NCI-H1930 (cell line): ENCODE measurements at places on chromosomes 16 and 17.
A peak's percentile ranks its signal among the peaks of the same experiment; 100 is the strongest.

DNA sequence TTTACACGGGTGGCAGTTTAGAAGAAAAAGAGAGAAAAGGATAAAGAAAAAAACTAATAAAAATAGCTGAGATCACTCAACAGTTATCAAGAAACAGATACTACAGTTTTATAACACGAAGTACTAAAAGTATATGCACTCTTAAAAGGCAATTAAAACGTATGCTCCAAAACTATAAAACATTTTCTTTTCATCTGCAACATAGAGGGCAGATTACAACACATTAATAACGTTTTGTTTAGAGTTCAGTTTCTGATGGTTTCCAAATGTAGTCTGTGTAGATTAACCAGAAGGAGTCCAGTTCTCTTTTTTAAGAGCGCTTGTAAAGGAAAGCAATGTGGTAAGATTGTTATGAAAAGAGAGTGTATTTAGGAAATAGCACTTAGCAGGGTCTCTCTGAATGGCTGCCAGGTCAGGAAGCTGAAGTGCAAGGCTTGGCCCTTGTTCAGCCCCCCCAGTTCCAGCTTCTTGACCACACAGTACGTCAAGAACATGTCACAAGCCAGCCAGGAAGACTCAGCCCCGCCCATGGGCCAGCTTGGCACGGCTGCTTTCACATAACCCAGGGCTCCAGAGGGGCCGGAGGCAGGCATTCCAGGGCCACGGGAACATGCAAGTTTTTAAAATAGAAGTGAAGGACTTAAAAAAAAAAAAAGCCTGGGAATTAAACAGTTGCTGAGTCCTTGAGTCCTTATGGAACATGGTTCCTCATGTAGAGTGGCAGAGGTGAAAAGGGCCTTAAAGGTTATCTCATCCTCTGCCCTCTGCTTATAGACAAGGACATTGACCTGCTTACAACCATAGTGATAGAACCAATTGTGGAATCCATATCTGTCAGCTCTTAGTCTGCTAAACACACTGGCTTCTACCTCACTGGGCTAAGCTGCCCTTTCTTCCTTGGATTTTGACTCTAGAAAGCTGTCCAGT is 147.4 kb upstream of the TBX2 start:
- no peak for DNase-seq

DNA sequence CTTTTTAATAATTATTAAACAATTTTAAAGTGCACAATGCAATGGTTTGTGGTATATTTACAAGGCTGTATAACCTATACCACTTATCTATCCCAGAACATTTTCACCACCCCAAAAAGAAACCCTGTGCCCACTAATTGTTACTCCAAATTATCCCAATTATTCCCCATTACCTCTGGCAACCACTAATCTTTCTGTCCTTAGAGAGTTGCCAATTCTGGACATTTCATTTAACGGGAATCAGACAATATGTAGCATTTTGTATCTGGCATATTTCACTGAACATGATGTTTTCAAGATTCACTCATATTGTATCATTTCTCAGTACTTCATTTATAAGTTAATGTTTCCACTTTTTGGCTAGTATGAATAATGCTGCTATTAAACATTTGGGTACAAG is 103.1 kb upstream of the NACA2 start:
- DNase-seq: no peak

DNA sequence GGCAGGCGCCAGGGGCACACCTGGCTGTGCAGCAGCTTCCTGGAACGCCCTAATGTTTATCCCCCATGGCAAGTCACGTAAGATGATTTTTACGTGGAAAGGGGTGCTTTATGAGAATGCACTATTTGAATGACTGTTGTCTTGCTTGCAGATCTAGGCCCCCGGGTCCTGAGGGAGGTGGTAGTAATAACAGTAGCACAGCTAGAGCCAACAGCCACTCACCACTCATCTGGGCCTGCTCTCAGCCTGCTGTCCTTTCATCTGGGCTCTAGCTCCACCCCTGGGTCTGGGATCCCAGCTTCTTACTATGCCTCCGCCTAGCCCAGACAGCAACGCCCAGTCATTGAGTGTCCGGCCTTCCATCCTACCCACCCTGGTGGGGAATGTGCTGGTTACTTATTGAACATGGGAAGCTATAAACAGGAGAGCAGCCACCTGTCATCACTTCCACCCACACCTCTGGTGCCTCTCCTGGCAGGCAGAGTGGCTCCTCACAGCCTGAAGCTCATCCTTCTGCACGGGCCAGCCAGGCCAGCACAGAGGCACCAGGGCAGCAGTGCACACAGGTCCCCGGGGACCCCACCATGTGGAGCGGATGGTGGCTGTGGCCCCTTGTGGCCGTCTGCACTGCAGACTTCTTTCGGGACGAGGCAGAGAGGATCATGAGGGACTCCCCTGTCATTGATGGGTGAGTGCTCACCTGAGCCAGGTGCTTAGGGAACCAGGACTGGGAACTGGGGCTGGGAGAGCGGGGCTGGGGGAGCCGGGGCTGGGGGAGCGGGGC is 16.6 kb downstream of the DPEP1 start:
- no peak for DNase-seq

DNA sequence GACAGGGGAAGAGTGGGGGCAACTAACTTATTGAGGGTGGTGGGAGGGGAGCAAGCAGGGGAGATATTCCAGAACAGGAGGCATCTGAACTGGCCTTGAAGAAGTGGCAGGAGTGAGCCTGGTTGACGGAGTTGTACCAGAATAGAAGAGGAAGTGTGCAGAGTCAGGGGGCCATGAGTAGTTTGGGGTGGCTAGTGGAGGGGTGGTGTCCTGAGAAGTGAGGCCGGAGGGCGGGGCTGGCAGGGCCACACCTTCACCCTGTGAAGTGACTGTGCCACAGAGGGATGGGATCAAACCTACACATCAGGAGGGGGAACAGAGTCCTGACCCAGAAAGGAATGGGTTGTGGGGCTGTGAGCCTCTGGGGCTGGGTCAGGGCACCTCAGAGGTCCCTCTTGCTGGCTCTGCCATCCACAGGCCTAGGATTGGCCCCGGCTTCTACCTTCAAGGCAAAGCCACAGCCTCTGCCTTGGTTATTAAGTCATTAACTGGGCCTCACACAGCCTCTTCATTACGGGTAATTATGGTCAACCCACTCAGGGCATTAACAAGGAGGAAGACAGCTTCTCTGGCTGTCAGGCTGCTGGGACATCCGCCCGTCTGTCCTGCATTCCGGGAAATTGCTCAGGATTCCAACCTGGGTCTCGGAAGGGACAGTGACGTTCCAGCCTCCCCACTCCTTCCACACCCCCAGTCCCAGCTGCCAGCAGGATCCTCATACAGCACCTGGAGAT is 12.7 kb downstream of the SPNS2 start:
- DNase-seq: no peak

- DNase-seq: no peak
These were observed 5.0 kb downstream of the SEC14L1 start for GRCh38 chr17:77145612-77146245.

- no peak for DNase-seq
These were observed 5.3 kb upstream of the KRT37 start for GRCh38 chr17:41429667-41430066.

GRCh38 chr17:50710025-50710424 is 2.3 kb upstream of the ANKRD40 start:
- no peak for DNase-seq

DNA sequence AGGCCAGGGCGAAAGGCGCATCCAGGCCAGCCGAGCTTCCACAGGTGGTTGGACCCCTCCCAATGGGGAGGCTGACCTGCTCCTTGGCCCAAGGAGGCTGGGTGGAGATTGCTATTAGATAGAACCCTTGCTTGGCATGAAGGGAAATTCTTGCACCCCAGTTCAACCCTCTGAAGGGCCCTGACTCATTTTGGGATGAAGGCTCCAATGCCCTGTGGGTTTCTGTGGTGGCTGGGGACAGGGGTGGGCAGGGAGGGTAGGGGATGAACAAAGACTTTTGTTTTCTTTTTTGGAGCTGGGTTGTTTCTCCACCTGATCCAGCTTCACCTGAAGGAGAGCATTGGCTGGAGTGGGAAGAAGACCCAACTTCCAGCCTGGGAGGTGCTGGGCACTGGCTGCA is 16.7 kb upstream of the TBX21 start:
- no peak for DNase-seq

- DNase-seq: no peak
These were observed 121.4 kb downstream of the C16orf78 start for GRCh38 chr16:49494891-49495566.

DNA sequence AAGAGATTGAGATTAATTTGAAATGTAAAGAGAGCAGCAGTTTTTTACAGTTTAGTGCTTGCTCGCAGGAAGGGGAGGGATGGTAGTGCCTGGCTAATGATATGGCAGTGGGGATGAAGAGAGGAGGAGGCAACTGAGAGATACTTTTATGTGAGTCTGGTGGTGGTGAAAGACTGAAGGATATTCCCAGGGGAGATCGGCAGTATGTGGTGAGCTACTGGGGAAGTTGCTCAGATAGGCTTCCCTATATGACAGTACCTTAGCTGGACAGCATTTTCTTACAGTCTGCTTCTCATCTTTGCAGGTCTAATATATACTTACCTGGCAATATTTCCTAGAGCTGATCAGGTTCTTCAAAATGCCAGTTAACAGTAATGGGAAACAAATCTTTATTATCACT is 8.6 kb downstream of the CEP95 start:
- no peak for DNase-seq

GRCh38 chr17:35192708-35193107 is 1.5 kb downstream of the SLC35G3 start:
- DNase-seq: no peak

DNA sequence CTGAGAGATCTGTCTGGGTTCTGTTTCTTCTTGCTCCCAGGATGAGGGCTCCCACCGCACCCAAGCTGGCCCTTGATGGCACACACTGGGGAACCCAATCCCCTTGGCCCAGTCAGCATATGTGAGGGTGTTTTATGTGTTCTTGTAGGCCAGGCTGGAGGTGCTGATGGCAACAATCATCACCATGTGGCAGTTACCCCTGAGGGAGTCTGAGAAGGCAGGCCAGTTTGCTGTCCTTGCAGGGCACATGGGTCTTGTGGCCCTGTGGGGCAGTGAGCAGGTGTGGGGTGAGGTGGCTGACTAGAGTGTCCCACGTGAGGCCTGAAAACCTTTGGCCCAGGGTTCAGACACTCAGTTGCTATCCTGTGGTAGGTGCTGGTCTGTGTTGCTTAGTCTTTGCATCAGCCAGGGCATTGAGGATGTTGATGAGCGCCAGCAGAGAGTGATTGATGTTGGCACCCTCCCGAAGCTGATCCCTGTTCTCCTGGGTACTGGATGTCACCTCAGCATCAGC is 2183.0 kb downstream of the TP53TG3F start:
- no peak for DNase-seq

DNA sequence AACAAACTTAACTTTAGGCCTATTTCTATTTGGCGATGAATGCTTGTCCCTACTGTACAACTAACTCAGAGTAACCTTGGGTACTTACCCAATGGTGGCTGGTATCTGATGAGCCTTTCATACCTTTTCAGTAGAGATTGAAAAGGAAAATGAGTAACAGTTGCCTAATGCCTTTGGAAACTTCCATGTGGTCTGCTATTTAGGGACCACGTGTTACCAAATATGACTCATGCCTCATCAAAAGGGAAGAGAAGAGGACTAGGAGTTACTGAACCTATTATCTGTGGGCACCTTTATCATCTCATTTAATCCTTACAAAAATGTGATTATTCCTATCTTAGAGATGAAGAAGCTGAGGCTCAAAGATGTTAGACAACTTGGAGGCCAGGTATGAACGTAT is 8.1 kb downstream of the MYOCD start:
- DNase-seq: no peak

DNA sequence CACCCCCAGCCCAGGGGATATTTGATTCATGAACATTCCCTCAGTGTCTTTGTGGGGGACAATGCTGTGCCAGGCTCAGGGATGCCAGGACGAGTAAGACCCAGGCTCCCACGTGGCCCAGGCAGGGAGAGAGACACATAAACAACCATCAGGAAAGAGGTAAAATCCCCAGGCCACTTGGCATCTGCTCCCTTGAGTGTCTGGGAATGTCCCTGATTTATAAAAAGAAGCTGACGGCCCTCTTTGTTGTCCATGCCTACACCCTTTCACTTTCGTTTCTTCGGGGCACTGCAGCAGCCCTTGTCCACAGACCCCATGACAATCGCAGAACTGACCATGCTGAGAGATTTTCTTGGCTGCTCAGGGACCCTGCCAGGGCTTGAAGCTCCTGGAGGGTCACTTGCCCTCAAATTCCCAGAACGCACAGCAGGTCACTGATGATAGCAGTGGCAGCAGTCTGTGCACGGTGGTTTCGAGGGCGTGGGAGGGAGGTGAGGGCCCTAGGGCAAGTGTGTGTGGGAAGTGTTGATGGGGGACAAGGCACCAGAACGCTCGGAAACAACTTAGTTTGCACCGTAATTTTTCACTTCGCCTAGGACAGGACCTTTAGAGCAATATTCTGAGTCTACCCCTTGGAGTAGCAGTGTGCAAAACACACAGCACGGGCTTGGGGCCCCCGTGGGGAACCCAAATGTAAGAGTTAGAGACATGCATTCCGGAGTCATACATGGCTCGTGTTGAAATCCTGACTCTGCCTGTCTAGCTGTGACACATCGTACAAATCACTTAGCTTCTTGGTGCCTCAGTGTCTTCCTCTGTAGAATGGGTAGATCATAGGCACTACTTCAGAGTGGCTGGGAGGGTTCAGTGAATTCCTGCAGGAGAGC is 4.7 kb downstream of the NOD2 start:
- no peak for DNase-seq

GRCh38 chr17:71764505-71764904 is 356.3 kb upstream of the SOX9 start:
- DNase-seq: no peak

DNA sequence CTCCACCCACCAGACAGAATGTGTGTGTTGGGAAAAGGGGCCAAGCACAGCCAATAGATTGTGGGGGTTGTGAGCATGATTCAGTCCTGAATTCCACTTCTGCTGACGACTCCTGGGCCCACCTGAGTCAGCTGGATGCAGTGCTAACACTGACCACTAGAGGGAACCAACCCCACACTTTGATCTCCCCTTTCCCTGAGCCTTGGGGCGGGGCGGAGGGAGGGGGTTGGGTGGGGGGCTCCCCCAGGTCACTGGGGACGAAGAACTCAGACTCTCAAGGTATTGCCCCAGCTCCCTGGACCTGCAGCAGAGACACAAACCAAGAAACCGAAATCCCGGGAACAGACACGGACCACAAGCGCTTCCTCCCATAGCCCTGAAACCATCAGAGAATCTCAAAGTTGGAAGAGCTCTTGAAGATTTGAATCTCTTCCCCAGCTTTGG is 621 bp upstream of the CSHL1 start:
- peak; percentile 21 for DNase-seq

- DNase-seq: no peak
These were observed 9.2 kb upstream of the P2RX5 start for GRCh38 chr17:3704931-3705717.

GRCh38 chr16:28258567-28258966 is 33.8 kb upstream of the SBK1 start:
- DNase-seq: no peak

DNA sequence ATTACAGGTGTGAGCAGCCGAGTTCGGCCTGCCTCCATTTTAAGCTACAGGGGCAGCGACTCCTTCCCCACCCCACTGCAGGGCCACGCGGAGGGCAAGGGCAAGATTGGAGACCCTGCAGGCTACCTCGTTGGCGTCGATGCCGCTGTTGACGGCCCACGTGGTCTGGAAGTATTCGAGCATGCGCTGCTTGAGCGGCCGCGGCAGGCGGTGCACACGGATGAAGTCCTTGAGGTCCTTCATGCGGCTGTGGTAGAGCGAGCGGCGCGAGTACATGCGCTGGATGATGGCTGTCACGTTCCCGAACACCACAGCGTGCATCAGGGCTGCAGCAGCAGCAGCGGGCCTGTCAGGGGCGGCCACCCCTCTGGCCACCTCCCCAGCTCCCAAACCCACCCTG is 11.6 kb downstream of the KCNH4 start:
- no peak for DNase-seq
